ENCODE measurements at places on chromosomes 11 and 22.

DNA sequence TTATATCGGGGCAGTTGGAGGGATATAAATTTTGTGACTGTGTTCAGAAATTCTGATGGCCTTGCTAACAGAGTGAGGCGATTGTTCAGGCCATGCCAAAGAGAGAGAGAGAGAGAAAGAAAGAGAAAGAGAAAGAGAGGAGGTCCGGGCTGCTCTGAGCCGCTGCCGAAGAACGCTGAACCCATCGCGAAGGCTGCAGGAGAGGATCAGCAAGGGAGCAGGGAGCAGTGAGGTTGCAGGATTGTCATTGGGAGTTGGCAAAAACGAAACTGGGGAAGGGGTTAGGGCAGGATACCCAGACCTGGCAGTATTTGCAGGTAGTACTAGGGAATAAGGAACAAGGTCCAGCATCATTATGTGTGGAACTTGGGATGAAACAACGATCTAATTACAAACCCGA lies 537.1 kb downstream of the INSC start:
- H3K4me1 ChIP-seq: peaks cover 19% of the 10 kb centered on the region
- DNase-seq: no peak
- H3K36me3 ChIP-seq: no peaks in the 10 kb centered on the region

DNA sequence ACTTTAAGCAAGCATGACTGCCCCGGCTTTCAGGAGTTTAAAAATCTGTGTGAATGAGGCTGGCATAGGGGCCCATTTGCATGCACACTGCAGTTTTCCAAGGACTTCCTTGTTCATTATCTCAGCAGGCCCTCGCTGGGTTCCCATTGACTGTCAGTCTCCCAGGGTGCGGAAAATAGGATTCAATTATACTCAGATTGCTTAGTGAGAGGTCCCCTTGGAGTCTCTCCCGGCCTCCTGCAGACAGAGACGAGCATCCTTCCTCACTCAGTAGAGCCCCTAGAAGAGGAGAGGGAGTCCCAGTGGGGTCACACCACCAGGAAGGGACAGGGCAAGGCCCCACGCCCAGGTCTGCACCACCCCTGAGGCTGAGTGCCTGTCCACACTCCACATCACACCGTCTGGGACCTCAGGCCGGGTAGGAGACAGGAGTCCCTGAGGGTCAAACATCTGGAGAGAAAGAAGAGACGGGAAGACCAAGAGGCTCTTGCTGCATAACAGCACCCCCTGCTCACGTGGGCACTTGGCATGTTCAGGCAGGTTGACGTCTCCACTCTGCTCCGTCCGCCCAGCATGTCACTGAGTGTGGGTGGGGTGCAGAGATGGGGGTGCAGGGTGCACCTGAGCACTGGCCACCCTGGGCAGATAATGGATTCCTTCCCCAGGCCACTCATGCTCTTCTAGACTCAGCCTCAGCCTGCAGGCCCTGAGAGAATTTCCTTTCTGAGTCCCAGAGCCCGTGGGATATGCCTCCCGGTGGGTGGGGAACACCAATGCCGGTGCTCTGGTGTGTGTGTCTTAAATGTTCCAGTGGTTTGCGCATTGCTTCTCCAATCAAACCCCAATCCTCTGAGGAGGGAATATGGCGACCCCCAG lies 58.8 kb downstream of the MCM5 start:
- peaks cover 5% of the 10 kb centered on the region for H3K4me1 ChIP-seq
- H3K27ac ChIP-seq: no peak overlapping the region
- H3K36me3 ChIP-seq: peaks cover 4% of the 10 kb centered on the region
- peaks cover 10% of the 10 kb centered on the region for H3K27me3 ChIP-seq
- no peak for DNase-seq
- no peak overlapping the region for H3K4me3 ChIP-seq

GRCh38 chr11:637333-637592 lies 194 bp downstream of the DRD4 start:
- DNase-seq: no peak
- H3K4me3 ChIP-seq: peak overlapping the region; percentile 74
- H3K27me3 ChIP-seq: peaks cover 51% of the 10 kb centered on the region
- no peaks in the 10 kb centered on the region for H3K36me3 ChIP-seq

DNA sequence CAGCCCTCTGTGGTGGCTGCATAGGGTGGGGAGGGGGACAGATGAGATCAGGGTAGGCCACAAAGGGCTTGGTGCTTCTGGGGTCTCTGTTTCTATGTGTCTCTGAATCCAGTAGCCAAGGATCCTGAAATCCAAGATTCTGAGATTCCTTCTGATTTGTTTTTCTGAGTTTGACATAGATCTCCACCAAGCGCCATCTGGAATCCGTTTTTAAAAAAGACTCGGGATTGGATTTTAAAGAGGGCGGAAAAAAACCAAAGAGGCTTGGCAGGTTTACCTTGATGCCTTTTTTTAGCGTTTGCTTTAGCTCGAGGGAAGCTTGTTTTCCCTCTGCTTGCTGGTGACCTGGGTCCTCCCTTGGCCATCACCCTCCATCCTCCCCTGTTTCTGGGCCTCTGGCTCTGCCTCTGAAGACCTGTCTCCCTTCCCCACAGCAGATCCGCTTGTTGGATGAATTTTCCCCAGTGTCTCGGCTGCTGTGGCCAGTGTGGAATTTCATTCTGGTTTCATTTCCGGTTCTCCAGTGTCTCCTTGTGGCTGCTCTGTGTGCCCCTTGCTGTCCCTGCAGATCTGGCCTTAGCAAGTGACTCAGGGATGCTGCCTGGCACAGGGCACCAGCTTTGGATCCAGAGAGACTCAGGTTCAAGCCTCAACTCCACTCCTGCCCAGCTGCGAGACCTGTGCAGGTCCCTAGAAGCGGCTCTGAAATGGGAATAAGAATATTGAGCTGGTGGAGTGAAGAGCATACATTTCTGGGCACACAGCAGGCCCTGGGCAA lies 15.1 kb downstream of the SYNGR1 start:
- no peak for DNase-seq
- no peaks in the 10 kb centered on the region for H3K27me3 ChIP-seq
- peaks cover 45% of the 10 kb centered on the region for H3K4me1 ChIP-seq
- H3K36me3 ChIP-seq: peaks cover 6% of the 10 kb centered on the region

DNA sequence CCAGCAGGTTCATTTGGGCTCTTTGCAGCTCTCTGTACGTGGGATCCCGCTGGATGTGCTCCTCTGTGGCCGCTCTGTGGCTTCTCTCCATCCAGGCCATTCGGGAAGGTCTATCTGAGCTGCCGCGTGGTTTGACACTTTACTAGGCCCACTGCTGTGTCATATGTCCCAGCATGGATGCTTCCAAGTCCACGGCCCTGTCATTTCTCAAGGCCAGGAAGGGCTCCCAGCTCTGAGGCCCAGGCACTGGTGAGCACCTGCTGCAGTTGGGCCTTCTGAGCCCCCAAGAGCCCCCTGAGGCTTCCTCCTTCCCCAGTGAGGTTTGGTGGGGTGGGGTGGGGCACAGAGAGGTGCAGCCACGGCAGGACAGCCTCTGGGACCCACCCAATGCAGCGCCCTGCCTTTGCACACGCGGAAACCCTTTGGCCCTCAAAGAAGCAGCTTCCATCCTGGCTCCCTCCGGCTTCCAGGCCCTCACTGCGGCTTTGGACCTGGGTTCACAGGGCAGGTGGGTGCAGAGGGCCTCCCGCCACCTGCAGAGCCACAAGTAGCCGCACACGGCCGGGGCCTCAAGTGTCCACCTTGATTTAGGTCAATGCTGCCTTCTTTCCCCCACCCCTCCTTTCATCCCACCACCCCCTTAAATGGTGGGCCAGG lies 44.5 kb upstream of the FGF3 start:
- peaks cover 5% of the 10 kb centered on the region for H3K4me1 ChIP-seq
- H3K27ac ChIP-seq: no peak overlapping the region
- no peak overlapping the region for H3K4me3 ChIP-seq
- no peak for DNase-seq

GRCh38 chr22:44538051-44538450 lies 40.0 kb upstream of the RTL6 start:
- peaks cover 13% of the 10 kb centered on the region for H3K27me3 ChIP-seq
- H3K27ac ChIP-seq: no peak overlapping the region
- H3K4me1 ChIP-seq: peaks cover 2% of the 10 kb centered on the region

DNA sequence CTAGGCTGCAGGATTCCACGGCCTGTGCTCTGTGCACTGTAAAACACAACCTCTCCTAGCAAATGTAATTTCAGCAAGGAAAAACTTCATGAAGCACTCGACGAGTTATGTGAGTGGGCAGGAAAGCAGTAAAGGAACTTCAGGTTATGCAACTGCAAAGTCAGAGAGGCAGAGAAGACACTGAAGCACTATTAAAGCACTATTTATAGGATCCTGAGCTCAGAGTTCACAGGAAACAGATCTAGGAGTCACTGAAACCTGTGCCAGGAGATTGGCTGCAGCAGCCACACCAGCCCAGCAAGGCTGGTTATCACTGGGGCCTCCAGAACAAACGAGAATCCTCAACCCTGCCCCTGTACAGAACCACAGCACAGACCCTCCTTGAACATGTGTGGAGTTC lies 2.5 kb downstream of the SMIM35 start:
- peak overlapping the region; percentile 69 for H3K27ac ChIP-seq
- H3K4me3 ChIP-seq: peak overlapping the region; percentile 41
- DNase-seq: no peak
- peaks cover 27% of the 10 kb centered on the region for H3K4me1 ChIP-seq

DNA sequence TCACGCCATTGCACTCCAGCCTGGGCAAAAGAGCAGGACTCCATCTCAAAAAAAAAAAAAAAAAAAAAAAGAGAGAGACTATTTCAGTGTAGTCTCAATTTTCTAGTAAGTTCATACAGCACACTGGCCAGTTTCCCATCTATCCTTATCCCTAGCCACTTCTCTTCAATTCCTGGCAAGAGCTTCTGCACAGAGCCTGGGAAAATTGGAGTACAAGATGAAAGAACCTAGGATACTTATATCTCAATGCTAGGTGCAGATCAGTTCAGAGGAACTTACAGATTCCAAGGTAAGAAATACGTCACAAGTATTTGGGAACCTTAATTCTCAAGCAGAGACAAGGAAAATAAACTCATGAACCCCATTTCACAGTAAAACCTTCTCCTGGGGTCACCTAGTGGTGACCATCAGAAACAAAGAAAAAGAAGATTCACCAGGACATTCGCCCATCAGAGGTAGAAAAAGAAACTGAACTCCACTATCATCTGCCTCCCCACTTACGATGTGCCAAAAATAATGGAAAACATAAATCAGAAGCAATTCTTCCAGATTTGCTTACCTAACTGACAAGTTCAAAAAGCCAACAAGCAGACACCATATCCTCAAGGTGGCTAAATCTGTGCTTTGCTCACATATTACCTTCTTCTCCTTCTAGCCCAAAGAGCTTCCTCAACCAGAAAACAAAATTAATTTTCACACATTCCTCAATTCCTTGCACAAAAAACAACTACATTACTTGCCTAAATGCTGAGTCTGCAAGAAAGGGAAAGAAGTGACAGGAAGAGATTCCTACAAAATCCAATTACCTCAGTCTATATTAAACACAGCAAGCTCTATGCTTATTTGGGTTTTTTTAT lies 4.9 kb downstream of the DENND5A start:
- no peak overlapping the region for H3K4me3 ChIP-seq
- no peak for DNase-seq
- peaks cover 32% of the 10 kb centered on the region for H3K4me1 ChIP-seq
- H3K27ac ChIP-seq: peak overlapping the region; percentile 15

DNA sequence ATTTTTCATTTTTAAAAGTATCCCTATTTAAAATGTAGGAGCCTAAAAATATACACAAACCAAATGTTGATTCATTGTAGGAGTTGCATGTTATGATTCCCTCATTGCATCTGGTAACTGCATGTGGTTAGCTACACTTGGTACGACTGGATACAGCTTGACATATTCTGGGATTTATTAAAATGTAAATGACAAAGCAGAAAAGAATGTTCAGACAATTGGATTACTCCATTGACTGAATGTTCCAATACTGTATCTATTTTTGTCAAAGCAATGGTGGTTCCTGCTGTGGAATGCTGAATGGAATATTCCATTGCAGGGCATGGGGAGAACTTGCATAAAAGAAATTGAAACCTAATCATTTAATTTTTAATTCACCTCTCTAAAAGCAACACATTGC lies 30.8 kb downstream of the BLID start:
- DNase-seq: no peak
- H3K27me3 ChIP-seq: no peaks in the 10 kb centered on the region
- H3K36me3 ChIP-seq: peaks cover 22% of the 10 kb centered on the region
- H3K4me1 ChIP-seq: peaks cover 12% of the 10 kb centered on the region
- H3K4me3 ChIP-seq: no peak overlapping the region

DNA sequence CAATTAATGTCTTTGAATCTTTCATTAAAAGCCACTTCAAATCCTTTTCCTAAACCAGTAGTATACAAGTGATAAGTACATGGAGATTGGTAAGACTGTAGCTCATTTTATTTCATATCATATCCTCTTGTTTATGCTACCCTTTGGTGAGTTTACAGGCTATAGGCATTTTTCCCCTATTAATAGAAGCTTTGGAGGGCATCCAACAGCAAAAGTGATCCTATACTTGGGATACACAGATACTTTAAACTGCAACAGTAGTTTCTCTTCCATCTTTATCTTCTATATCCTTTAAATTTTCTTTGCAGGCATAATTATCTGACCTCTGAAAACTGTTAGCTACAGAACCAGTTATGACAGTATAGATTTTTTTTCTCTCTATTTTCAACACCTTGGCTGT lies 114.5 kb upstream of the SPON1 start:
- H3K27ac ChIP-seq: no peak overlapping the region
- peaks cover 30% of the 10 kb centered on the region for H3K27me3 ChIP-seq
- peaks cover 6% of the 10 kb centered on the region for H3K4me1 ChIP-seq
- no peak overlapping the region for H3K4me3 ChIP-seq
- H3K36me3 ChIP-seq: no peaks in the 10 kb centered on the region

- DNase-seq: no peak
- no peaks in the 10 kb centered on the region for H3K36me3 ChIP-seq
- H3K27me3 ChIP-seq: no peaks in the 10 kb centered on the region
- peak overlapping the region; percentile 52 for H3K27ac ChIP-seq
Measured at GRCh38 chr11:35009944-35010342, 93.5 kb downstream of the PDHX start.

- H3K4me1 ChIP-seq: no peaks in the 10 kb centered on the region
- H3K36me3 ChIP-seq: no peaks in the 10 kb centered on the region
- no peak for DNase-seq
- H3K4me3 ChIP-seq: no peak overlapping the region
Measured at GRCh38 chr22:21990445-21991303, 8.1 kb upstream of the TOP3B start.

GRCh38 chr22:23072911-23073491 lies 2.7 kb downstream of the GNAZ start:
- H3K4me1 ChIP-seq: peaks cover 17% of the 10 kb centered on the region
- H3K27ac ChIP-seq: no peak overlapping the region
- H3K36me3 ChIP-seq: peaks cover 3% of the 10 kb centered on the region
- H3K4me3 ChIP-seq: no peak overlapping the region

GRCh38 chr11:10623797-10624761 lies 55.6 kb upstream of the LYVE1 start:
- H3K27me3 ChIP-seq: no peaks in the 10 kb centered on the region
- DNase-seq: no peak
- H3K27ac ChIP-seq: no peak overlapping the region

DNA sequence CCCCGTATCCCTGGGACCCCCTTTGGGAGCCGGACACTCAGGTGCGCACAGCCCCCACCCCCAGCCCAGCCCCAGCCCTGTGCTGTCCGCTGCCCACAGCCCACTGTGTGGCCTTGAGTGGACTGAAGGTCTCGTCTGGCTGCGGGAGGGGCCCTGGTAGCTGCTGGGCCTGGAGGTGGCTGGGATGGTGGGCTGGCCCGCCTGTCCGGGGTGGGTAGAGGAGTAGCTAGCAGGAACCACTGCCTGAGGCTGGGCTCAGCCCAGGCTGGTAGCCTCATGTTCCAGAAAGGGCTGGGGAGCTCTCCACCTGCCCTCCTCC lies 4.6 kb upstream of the MUC6 start:
- H3K36me3 ChIP-seq: no peaks in the 10 kb centered on the region
- peaks cover 6% of the 10 kb centered on the region for H3K27me3 ChIP-seq
- H3K4me1 ChIP-seq: no peaks in the 10 kb centered on the region
- no peak for DNase-seq
- no peak overlapping the region for H3K27ac ChIP-seq
